HTR-8/SVneo (cell line): ENCODE measurements at places on chromosomes 6 and 20.

- DNase-seq, result no peak
These were observed 79.7 kb downstream of the EDN1 start for GRCh38 chr6:12369781-12370262.

DNA sequence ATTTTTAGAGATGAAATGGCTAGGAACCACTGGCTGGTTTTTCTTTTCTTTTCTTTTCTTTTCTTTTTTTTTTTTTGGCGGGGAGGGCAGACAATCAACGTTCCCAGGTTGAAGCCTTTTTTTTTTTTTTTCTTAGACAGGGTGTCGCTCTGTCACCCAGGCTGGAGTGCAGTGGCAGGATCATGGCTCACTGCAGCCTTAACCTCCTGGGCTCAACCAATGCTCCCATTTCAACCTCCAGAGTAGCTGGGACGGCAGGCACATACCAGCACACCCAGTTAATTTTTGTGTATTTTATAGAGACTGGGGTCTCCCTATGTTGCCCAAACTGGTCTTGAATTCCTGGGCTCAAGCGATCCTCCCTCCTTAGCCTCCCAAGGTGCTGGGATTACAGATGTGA, 18.8 kb upstream of the ITCH start:
- DNase-seq, result no peak

DNA sequence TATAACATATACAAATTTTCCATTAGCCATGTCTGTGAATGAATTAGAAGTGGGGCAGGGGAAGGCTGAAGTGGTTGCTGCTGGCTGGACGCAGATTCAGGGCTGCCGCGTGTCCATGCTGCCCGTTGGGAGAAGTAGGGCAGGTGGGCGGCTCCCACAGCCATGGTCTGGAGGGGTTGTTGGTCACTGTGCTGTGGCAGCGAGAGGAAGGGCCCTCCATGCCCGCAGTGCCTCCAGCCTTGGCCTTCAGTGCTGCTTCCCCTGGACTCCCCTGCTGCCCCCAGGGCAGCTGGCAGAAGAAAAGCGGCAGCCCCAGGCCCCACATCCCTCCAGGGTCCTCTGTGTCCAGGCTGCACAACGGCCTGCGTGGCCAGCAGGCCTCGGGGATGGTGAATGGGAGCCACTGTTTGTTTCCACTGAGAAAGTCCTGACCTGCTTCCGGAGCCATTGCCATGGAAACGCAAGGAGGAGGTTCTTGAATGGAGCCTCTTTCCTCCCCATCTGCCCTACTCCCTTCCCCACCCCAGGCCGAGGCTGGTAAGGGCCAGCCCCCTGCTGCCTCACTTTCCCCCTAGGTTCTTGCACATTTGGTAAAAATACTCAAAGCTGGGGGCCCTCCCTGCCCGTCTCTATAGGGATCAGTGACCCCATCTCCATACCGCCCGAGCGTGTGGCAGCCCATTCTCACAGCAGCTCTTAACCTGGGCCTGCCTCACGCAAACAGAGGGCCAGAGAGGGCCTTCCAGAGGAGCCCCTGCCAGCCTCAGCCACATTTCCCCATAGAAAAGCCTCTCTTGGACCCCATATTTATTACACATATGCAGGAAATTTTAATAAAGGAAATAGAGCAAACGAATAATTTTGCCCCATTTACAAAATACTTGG, 113.3 kb downstream of the SASH1 start:
- DNase-seq, result no peak

- no peak for DNase-seq
These were observed 28.1 kb upstream of the AHI1 start for GRCh38 chr6:135525594-135525993.

- no peak for DNase-seq
These were observed 50.3 kb upstream of the SLC22A16 start for GRCh38 chr6:110526726-110527125.

GRCh38 chr6:147546501-147547368, 38.2 kb downstream of the SAMD5 start:
- no peak for DNase-seq

DNA sequence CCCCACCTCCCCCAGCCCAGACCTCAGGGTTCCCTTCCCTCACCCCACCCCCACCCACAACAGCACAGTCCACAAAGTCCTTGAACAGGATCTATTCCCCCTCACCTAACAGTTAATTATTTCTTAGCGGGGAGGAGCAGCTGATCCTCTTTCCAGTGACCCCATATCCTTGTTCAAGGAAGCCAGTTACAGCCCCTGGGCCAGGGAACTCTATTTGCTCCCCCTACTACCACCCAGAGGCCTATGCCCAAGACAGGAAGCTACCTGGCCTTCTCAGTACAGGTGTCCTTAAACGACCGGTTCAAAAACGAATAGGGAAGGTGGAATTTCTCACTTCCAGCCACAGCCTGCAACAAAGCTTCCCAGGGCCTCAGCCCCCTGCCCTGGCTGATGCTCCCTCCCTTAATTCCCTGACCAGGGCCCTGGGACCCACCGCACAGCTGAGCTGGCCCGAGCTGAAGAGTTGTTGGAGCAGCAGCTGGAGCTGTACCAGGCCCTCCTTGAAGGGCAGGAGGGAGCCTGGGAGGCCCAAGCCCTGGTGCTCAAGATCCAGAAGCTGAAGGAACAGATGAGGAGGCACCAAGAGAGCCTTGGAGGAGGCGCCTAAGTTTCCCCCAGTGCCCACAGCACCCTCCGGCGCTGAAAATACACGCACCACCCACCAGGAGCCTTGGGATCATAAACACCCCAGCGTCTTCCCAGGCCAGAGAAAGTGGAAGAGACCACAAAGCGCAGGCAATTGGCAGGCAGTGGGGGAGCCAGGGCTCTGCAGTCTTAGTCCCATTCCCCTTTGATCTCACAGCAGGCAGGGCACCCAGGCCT, 778 bp downstream of the MCCD1 start:
- DNase-seq, result no peak

DNA sequence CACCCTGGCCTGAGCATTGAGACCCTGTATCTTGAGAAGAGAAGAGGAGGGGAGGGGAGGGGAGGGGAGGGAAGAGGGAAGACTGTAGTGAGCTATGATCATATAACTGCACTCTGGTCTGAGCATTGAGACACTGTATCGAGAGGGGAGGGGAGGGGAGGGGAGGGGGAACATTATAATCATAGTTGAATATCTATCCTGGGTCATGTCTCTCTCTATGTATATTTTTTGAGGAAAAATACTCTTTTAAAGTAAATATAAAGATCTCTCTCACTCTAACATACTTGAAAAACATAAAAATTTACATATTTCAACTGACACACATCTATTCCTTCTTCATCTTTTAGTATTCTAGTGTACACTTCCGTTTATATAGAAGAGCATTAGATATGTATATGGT, 431.0 kb downstream of the CDKAL1 start:
- no peak for DNase-seq

DNA sequence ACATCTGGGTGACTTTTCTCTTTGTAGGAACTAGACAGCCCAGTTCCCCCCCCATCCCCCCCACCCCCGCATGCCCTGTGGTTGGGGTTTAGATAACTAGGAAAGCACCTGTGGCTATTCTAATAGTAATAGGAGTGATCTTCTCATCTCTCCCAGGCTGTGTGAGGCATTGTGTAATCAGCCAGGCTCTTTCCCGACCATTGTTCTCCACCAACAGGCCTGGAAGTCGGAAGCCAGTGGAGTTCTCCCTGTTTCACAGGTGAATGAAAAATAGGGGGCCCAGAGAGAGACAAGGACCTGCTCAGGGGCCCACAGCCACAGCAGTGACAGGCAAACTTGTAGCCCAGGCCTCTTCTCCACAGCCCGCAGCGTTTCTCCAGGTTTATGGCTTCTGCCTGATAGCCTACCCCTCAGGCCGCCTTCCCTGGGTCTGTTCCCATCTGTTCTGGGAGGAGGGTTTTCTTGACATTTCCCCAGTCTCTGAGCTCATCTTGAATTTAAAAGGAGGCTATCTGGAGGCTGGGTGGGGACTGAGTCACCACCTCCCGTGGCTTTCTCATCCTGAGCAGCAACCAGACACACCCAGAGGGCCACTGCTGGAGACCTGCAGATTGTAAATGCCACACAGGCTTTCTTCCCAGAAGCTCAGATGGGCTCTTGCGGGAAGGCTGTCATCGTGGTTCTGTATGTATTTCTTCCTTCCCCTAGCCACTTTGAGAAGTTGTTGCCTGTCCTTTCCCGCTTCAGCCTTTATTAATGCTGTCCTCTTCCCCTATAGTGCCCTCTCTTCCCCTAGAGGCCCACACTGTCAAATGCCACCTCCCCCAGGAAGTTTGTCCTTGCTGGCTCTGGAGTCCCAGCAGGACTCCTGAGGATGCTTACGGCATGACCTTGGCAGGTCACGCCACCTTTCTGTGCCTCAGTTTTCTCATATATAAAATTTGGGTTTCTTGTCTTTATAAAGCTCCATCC, 75.9 kb upstream of the MYL9 start:
- peak; percentile 83 for DNase-seq

DNA sequence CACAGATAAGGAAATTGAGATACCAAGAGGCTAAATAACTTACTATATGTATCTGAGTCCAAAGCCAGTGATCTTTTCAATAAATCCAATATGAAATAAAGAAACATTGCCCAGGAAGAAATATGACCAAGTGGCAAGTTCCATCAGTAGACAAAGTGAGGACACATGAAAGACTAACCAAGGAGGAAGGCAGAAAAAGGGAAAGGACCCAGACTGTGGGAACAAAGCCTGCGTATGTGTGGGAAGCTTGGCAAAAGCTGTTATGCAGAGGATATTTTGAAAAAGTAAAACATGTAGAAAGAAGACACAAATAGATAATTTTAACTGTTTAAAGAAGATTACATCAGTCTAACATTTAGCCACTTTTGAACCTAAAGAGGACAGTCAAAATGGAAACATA, 264.4 kb upstream of the PRDM1 start:
- no peak for DNase-seq

- DNase-seq, result no peak
These were observed 88.3 kb downstream of the SASH1 start for GRCh38 chr6:148430897-148431296.

- DNase-seq, result no peak
These were observed 13.2 kb upstream of the ASXL1 start for GRCh38 chr20:32344835-32345506.

GRCh38 chr20:44603327-44603726, 20.9 kb downstream of the PKIG start:
- DNase-seq, result no peak

GRCh38 chr6:109800771-109801170, 109.7 kb downstream of the FIG4 start:
- no peak for DNase-seq

- no peak for DNase-seq
These were observed 966.6 kb upstream of the SLC35B3 start for GRCh38 chr6:9401960-9402359.

DNA sequence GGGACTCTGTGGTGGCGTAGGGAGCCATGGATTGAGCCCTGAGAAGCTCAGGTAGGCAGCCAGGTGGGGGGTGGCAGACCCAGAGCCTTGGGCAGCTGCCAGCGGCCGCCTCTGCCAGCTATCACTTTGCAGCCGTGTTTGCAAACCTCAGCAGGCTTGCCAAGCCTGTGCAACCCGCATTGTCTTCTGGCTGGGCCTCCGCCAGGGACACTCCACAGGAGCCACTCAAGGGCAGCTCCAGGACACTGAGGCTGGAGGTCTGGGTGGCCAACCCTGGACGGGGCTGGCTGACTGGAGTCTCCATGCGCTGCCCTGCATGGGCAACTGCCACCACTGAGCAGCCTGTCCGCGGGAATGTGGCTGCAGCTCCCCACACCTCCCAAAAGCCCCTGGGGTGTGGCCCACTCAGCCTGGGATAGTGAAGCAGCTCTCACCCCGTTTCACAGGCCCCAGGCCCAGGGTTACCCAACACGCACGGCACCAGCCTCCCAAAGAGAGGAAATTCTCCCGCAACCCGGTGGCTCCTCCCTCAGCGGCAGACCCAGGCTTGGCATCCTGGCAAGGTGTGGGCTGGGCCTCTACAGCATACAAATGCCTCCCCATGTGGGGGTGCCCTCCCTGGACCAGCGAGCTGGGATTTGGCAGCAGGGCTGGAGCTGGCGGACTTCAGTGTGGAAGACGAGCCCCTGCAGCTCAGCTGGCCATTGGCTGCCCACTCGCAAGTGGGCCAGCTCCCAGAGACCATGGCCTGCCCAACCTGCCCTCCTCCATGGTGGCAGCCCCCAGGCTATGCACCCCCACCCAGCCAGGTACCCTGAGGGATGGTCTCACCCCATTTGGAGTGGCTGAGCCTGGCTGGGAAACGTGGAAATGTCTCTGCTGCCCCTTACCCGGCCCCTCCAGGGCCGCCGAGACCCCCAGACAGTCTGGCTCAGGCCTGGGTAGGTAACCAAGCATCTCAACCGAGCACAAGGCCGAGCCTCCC, 2.9 kb downstream of the CHRNA4 start:
- DNase-seq, result no peak

- DNase-seq, result no peak
These were observed 168.0 kb upstream of the CHD6 start for GRCh38 chr20:41786158-41786557.

- DNase-seq, result no peak
These were observed 10.5 kb upstream of the EPB41L2 start for GRCh38 chr6:131073577-131073976.

DNA sequence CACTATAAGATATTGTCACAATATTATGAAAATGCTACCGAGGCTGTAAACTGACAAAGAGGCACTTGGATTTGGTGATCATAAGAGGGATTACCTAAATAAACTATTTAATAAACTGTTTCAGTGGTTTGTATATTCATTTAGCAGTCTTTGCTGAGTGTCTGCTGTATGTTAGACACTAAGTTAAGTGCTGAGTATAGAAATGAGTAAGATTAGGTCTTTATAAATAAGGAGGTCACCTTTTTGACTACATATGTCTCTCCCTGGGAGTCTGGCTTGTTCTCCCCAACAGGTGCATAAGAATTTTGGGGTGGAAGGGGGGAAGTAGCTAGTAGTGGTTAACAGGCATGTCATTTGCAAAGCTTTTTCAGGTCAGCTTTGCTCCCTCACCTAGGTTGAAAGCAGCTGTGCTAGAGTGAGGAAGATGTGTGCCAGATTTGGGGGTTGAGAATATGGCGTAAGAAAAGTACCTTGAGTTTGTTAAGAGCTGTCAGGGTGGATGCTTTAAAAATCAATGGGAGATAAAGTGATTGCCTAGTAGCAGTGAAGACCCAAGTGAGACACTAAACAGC, 246.3 kb downstream of the ZFAND3 start:
- no peak for DNase-seq

DNA sequence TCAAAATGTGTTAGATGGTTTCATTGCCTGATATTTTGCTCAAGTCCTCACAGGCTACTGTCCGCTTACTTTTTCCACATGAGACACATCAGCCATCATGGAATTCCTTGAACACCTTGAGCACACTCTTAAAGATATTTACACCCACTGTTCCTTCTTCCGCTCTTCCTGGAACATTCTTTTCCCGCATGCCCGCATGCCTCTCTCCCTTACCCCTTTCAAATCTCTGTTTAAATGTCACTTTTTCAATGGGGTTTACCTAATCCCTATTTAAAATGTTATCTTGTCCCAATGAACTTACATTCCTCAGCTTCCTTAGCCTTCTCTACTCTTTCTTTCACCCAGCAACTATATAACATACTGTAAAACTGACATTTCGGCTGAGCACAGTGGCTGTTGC, 503.3 kb upstream of the PTCHD4 start:
- DNase-seq, result no peak

GRCh38 chr20:31720486-31721407, 1.9 kb downstream of the BCL2L1 start:
- no peak for DNase-seq

- no peak for DNase-seq
These were observed 112.5 kb downstream of the WDR27 start for GRCh38 chr6:169589293-169589692.

- no peak for DNase-seq
These were observed 53.1 kb downstream of the NINL start for GRCh38 chr20:25532015-25532751.
